ENCODE measurements at places on chromosomes 4 and X. TPM values are rescaled to one million over a fixed set of nuclear protein-coding genes. Genes with fewer than 3 reads are reported as not detected.

GRCh38 chrX:75522565-75523431 is at the start of gene ZDHHC15:
Gene ZDHHC15, minus strand, starts transcription at chrX:75523037. Its CDS starts 13 bp downstream, at chrX:75523024.
- DNase-seq = peak; percentile 67

DNA sequence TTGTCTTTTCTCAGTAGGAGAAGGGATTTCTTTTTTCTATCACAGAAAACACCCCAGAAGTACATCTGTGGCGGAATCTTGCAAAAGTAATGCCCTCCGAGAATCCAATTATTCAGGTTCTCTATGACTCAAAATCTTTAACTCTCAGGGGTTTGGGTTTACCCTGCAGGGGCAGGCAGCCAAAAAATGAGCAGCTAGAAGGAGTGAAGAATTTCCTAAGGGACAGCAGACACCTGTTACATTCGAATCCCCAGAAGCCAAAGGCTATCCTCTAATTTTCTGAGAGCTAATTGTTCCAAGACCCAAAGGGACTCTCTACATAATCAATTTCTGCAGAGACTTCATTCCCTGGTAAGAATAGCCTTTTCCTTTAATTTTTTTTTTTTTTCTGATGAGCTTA is 27.5 kb upstream of the CBR4 start:
- DNase-seq = no peak

DNA sequence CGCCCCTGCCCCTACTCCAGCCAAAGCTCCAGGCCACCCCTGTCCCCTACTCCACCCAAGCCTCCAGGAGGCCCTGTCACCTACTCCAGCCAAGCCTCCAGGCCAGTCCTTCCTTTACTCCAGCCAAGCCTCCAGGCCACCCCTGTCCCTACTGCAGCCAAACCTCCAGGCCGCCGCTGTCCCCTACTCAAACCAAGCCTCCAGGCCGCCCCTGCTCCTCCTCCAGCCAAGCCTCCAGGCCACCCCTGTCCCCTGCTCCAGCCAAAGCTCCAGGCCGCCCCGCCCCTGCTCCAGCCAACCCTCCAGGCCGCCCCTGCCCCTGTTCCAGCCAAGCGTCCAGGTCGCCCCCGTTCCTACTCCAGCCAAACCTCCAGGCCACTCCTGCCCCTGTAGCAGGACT is 5.1 kb upstream of the ASMT start:
- no peak for DNase-seq

GRCh38 chr4:136643416-136643815 is 888.9 kb downstream of the PCDH18 start:
- DNase-seq = no peak

DNA sequence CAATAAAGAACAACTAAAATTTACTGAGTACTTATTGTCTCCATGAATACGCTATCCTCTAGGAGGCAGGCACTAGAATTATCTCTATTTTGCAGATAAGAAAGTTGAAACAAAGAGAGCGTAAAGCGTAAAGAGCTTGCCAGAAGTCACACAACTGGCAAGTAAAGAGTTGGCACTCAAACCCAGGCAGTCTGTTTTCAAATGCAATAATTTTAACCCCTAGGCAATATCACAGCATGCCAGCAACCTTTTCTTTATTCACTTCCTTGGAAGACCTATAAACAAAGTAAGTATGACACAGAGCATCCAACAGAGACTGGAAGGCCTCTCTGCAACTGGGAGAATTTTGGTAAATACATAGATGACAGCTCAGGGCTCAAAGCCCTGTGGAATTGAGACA is 23.2 kb upstream of the AMELX start:
- DNase-seq = no peak

- DNase-seq = no peak
These were observed 580.7 kb downstream of the KCTD8 start for GRCh38 chr4:43867908-43868307.

- DNase-seq = no peak
These were observed 57.3 kb downstream of the RAP1GDS1 start for GRCh38 chr4:98318521-98318920.

DNA sequence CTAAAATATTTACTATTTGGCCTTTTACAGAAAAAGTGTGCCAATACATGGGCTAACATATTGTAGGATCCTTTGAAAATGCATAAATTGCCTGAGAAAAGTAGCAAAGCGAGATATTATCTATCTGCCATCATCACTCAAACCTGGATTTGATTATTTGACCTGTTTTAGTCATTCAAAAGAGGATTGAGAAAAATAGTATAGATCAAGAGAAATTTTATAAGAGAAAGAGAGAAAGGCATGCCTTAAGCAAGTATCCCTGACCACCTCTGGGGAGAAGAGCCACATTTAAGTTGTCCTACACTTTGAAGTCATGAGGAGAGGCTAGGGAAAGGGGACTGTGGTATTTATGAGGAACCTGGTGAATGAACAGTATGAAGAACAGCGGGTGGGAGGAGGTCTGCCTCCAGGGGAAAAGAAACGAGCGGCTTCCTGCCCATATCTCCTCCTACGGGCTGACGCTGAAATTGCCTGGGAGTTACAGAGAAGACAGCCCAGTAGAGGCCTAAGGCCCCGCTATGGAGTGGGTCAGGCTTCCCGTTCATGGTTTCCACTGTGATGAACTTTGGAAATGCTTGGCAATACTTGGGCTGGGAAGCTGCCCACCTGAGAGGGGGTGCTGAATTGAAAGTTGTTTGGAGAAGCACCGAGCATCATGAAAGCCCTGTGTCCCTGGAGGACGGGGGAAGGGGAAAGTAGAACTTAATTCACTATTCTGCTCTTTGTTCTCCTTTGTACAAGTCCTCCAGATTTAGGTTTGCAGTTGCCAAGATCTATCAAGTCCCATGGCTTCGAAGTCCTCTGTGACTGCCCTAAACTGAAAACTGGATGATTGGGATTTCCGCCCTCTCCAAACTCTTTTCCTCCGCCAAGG is 106.9 kb upstream of the ACSL4 start:
- no peak for DNase-seq

- DNase-seq = no peak
These were observed 62.7 kb downstream of the GAB1 start for GRCh38 chr4:143399113-143399949.

- DNase-seq = no peak
These were observed 218.8 kb downstream of the MAGEB17 start for GRCh38 chrX:16386126-16386525.

DNA sequence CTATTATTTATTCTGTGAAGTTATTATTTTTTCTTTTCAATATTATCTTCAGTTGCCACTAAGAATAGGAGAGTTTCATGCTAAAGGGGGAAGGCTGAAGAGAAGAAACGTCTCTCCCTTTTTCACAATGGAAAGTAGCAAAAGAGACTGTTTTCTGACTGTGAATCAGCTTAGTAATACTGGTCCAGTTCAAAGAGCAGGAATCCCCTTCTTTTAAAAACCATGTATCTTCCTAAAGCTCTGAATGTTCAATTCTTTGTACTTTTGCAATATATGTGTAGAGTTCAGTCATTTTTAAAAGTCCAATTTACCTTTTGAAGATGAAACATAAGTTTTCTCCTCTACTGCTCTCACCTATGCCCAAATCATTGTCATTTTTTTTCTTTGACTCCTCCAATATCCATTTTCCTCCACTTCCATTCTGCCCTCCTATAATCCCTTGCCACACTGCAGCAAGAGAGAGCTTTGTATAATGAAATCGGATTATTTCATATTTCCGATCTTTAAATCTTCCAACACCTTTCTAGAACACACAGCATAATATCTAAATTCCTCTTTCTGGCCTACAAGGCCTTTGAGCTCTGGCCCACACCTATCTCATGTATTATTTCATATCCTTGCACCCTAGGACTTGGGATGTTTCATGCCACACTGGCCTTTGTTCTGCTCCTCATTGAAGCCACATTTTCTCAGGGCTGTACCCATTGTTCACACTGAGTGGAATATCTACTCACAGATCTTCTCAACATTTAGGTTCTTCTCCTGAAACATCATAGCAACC is 195.3 kb downstream of the CAMK2D start:
- DNase-seq = no peak

DNA sequence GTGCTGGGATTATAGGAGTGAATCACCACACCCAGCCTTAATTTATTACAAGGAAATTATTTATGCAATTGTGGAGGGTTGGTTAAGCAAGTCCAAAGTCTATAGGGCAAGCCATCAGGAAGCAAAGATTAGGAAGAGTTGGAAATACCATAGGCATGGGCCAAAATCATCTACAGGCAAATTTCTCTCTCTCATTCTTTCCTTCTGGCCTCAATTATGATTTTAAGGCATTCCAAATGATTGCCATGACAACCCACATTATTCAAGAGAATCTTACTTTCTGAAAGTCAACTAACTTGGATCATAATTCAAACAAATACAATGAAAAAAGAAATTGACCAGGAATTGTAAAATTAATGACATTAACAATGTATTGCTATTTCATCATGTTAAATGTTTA is 400.8 kb downstream of the GPM6A start:
- no peak for DNase-seq

DNA sequence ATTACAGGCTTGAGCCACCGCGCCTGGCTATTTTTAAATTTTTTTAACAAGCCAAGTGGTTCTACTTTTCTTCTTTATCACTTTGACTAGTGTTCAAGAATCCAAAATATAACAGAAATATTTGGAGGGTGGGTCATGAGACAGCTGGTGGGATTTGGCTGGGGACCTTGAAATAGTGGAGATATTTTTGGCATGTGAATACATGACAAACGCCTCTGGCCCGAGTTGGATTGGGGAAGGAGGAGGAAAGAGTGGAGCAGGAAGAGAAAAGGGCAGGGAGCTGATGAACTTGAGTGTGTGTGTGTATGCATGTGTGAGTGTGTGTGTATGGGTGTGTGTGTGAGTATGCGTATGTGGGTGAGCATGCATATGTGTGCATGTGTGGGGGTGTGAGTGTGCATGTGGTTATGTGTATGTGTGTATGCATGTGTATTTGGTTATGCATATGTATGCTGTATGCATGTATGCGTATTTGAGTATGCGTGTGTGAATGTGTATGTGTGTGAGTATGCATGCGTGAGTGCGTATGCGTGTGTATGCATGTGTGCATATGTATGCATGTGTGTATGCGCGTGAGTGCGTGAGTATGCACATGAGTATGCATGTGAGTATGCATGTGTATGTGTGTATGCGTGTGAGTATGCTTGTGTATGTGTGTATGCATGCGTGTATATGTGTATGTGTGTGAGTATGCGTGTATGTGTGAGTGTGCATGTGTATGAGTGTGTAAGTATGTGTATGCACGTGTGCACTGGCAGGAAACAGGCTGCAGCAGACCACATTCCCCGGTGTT is 49.6 kb downstream of the JADE1 start:
- DNase-seq = no peak

DNA sequence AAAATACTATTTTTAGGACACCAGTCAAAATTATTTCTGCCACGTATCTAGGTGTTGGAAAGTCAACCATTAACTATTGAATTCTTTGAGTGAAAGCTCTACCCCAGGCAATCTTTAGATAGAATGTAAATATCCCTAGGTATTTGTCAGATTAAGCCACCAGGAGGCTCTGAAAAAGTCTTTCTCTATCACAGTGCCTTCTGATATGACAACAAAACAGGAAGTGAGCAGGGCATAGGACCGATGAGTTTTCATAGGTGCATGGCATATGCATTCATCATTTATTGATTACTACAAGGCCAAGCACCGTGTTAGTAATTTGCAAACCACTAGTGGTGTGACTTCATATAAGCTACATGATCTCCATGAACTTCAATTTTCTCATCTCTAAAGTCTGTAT is 333.6 kb upstream of the F9 start:
- DNase-seq = no peak

GRCh38 chr4:101156619-101157310 is 190.6 kb downstream of the PPP3CA start:
- DNase-seq = no peak

DNA sequence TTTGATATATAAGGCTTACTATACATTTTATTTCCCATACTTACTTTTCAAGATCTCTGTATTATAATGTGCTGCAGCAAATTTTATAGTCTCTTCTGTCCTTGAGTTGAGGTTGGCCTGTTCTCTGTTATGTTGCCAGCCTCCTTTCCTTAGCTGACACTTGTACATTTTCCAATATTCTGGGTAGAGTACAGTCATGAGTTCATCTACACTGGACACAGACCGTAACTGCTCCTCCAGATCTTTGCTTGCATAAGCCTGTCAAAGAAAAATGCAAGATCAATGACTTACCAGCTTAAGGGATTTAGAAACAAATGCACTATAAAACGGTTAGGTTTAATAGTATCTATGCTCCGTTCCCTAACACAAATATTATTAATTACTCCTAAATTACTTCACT is 63.2 kb downstream of the VEGFC start:
- no peak for DNase-seq

DNA sequence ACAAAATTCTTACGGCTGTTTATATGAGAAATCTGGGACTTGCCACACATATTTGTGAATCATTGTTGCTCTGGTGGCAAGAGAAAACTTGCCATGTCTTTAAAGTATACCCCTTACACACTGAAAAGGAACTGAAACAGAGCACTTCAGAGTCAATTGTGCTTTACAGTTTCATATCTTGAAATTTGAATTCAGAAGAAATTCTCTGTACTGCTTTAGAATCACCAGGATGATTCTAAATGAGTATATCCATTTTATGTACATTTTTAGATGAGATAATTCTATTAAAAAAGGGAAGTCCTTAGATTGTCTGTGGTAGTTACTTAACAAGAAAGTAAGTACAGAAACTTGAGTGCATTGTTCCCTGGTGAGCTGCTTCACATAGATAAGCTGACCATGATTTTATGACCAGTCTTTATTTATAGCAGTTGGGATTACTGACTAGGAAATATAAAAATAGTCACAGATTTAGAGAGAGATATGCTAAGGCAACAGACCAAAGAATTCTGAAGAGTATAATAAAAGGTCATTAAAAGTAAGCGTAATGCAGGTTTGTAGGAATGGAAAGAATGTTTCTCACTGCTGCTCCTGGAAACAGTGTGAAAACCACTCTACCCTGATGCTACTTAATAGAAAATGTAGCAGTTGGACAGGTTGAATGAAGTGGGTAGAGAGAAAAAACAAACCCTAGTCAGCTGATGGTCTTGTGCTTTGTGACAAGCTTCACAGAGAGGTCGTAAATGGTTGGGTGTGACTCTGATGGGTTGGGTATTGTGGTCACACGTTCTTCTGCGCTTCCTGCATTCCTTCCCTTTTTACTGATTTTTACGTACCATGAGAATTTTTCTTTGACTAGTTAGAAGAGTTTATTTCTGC is 41.0 kb downstream of the FNIP2 start:
- DNase-seq = no peak

DNA sequence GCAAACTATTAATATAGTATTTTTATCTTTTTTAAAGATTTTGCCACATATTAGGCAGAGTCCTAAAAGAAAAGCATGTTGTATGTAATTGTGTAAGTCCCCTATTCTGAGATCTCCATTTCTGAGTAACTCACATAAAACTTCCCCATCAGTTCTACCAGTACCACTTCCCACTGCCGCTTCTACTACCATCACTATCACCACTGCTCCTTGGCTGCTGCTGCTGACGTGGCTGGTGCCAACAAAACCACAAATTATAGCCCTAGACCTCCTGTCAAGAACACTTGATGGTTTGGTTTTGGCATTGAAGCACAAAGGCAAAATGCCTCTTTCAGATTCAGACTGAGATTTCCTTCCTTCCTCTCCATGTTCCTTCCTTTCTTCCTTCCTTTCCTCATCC is 106.4 kb downstream of the MMRN1 start:
- DNase-seq = no peak

The CXorf65 gene
- not detected for total RNA-seq

The MED14 gene
- total RNA-seq = 32.6 TPM

The SPANXN3 gene
- total RNA-seq = not detected

The SHROOM4 gene
- 33.2 TPM for total RNA-seq

The LNX1 gene
- 5.4 TPM for total RNA-seq

The FGF16 gene
- not detected for total RNA-seq

The ADGRG2 gene
- 1.1 TPM for total RNA-seq

The CXCL5 gene
- total RNA-seq = 5.4 TPM

The FOXR2 gene
- total RNA-seq = not detected

The TMEM150C gene
- 6.9 TPM for total RNA-seq

The CSAG3 gene
- not detected for total RNA-seq

Data from lower lobe of right lung (tissue), 2 donors.